ENCODE measurements at places on chromosomes 6 and 20.

GRCh38 chr6:30111266-30111856 is 1.5 kb downstream of the TRIM31 start:
- DNase-seq: no peak

- DNase-seq: no peak
Observed at GRCh38 chr6:89302195-89302770, 12.8 kb downstream of the GABRR2 start.

- no peak for DNase-seq
Observed at GRCh38 chr6:122818866-122819265, 29.8 kb downstream of the SMPDL3A start.

- no peak for DNase-seq
Observed at GRCh38 chr20:62405108-62405980, 1.7 kb downstream of the CABLES2 start.

DNA sequence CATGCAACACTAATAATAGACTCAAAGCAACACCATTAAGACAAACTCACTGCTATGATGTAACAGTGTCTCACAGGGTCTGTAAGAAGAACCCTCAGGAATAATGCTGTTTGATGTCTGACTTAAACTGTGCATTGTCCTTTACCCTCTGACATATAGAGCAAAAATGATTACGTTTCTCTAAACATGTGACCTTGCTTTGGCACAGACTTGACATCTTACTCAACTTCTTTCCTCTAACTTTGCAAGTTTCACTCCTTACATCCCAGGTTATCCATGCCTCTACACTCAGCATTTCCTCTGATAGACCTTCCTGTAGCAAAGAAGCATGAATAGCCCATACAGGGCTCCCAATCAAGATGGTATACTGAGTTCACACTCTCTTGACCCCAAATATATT is 252.7 kb downstream of the UST start:
- no peak for DNase-seq

DNA sequence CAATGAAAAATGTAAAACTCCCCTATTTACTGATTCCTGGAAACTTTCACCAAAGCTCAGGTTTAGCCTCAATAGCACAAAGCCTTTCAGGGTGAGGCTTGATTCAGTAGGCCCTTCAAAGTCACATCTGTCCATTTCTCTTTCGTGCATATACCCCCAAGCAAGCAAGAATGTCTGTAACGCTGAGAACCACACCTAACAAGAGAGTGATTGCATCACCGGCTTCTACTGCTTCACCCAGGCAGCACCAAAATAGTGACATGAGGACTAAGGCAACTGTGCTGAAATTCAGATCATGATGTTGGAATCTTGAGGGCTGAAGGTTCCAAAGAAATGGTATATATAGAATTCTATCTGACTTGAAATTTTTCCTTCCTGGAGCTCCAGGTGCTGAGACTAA is 26.1 kb downstream of the CGA start:
- DNase-seq: no peak

DNA sequence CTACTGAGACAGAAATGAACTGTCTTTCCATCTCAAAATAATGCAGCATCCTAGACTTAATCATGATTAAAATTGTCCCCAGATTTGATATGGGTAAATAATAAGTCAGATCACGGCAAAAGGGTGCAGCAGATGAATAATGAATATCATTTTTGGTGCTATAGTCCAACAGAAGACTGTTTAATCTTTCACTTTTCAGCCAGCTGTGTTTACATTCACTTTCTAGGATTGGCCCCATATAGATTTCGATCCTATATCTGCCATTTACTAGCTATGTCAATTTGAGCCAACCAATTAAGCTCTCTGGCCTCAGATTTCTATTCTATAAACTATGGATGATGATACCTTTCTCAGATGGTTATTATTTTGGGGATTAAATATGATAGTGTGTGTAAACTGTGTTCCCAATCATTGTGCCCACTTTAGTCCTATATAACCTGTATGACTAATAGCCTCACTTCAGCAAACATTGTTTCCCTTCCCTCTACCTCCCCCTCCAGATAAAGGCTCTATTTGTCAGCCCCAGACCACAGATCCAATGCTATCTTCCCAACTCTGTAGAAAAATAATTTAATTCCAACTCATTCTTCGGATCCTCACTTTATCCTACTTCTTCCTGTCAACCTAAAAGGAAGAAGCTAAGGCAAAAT is 53.6 kb upstream of the NT5E start:
- no peak for DNase-seq

DNA sequence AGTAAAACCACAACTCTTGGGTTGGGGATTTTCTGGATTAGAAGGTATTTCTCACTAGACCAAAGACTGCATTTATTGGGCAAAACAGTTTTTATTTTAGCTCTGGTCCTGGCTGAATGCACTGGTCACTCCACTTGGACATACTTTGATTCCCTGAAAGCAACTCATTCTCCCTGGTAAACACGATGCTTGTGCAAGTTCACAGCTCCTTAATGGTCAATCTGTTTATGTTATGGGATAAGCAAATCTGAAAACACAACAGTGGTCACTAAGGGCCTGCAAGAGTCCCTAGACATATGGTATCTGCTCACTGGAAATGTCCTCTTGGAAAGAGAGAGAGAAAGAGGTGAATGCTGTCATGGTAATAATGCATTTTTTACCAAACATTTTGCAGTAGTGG is 559.8 kb downstream of the CDH26 start:
- DNase-seq: no peak

DNA sequence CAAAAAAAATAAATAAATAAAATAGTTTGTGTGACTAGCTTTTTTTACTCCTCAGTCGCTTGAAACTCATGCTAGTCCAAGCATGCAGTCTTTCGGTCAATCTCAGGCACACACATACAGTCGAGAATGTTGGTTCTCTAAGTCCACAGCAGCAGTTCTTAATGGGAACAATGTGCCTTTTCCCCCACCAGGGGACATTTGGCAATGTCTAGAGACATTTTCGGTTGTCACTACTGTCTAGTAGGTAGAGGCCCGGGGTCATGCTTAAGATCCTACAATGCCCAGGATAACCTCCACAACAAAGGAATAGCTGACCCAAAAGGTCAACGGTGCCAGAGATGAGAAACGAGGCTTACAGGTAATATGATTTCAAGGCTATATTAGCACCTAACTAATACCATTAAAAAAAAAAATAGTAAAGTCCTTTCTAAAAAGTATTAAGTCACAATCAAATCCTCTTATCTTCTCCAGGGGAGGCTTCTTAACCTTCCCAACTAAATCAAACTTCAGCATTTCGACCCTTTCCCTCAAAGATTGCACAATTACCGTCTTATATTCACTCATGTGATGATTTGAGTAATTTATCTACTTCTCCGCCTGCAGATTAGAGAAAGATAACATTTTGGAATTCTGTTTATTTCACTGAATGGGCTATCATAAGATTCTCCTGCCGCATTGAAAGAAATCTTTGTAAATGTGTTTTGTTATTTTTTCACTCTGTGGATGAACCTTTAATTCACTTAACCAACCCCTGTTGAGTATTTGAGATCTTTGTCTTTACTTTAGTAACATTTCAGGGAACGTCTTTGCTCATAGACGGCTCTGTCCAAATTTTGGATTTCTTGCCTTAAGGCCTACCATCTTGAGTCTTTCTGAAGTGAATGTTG is 8.1 kb upstream of the SALL4 start:
- DNase-seq: no peak

- no peak for DNase-seq
Observed at GRCh38 chr20:24753130-24753529, 195.9 kb upstream of the CST7 start.

GRCh38 chr6:110619275-110619908 is 143.0 kb upstream of the SLC22A16 start:
- DNase-seq: no peak

GRCh38 chr20:63176427-63177133 is 39.4 kb downstream of the YTHDF1 start:
- no peak for DNase-seq

- DNase-seq: no peak
Observed at GRCh38 chr6:90004511-90004910, 110.2 kb downstream of the GJA10 start.

DNA sequence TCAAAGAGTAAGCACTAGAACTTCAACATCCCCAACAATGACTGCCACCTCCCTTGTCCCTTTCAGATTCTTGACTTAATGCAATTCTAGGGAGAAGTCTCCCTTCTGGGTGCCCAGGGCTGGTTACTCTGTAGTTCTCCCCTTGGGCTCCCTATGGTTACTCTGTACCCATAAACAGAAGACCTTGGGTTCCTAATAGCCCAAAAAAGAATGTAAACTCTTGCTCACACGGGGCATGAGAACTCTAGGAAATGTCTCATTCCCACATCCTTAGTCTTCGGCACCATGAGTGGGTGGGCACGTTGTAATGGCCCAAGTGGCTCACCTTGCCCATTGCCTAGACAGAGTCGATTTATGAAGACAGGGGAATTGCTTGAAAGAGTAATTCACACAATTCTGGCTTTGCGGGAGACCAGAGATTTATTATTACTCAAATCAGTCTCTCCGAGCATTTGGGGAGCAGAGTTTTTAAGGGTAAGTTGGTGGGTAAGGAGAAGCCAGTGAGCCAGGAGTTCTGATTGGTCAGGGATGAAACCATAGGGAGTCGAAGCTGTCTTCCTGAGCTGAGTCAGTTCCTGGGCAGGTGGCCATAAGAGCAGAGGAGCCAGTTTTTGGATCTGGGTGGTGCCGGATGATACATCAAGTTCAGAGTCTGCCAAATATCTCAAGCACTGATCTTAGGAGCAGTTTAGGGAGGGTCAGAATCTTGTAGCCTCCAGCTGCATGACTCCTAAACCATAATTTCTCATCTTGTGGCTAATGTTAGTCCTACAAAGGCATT is 61.2 kb upstream of the SIRPG start:
- DNase-seq: no peak

DNA sequence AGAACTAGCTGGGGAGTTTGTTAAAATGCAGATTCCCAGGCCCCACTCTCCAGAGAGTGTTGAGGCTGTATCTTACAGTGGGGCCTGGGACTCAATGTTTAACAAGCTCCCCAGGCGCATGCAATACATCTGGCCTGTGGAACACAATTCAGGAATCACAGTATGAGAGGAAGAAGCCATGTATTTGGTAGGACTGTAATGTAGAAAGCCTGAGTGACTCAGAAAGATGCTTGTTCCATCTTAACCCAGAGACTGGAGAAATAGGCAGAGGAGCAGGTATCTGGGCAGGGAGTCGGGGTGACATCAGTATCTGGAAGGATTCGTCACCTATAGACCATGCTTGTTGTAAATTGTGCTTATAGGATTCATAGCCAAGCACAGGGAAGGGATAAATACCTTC is 90.5 kb downstream of the UNC5CL start:
- DNase-seq: no peak

- DNase-seq: no peak
Observed at GRCh38 chr6:43096451-43097097, 20.5 kb downstream of the PTK7 start.

DNA sequence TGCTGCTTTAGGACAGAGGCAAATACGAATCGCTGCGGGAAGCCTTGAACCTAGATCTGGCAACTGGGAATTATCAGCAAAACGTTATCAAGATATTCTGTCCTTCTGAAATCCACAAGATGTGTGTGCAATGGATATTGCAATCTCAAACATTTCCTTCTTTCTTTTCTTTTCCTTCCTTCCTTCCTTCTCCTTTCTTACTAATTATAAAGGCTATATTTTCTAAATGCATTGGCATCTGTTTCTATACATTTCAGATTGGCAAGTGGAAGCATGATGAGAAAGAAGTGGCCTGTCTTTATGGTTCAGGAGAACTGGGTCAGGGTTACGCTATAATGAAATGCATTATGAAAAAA is 2.0 kb downstream of the TAGAP start:
- DNase-seq: no peak

- no peak for DNase-seq
Observed at GRCh38 chr20:25338112-25339023, 52.3 kb downstream of the ABHD12 start.

DNA sequence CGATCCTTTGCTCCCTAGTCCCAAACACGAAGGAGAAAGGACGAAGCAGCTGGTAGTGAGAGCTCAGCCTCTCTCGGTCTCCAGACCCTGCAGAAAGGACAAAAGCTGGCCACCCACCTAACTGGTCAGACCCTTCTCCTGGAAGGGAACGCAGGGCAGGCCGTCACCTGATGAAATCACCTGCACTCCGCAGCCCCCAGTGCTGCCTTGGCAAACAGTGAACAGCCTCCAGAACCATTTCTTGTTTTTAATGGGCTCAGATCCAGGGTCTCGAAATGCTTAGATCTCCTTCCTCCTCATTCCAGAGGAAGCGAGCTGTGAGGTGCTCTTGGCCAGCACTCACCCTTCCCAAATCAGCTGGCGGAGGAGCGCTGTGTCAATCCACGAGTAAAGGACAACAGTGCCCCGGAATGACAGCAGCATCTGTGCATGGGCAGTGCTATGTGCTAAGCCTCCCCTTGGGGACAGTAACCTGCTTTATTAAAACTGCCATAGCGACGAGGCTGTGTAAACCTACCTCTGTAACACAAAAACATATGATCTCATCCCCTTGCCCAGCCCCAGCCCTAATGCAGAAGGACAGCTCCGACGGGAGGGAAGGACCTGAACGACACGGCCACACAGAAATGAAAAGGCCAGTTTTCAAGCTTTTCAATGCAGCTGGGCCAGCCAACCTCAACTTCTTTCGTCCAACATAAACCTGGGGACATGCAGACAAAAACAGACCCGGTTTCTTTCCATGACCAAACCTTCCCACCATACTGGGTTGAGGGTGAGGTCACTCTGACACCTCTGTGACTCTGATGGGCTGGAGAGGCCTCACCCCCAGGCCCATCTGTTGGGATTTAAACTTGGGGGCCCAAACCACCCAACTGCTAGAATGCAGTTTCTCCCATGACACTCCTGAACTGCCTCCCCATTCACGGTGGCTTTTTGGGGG is 43.3 kb downstream of the SULF2 start:
- no peak for DNase-seq

- no peak for DNase-seq
Observed at GRCh38 chr6:170423030-170423429, 116.5 kb downstream of the FAM120B start.

DNA sequence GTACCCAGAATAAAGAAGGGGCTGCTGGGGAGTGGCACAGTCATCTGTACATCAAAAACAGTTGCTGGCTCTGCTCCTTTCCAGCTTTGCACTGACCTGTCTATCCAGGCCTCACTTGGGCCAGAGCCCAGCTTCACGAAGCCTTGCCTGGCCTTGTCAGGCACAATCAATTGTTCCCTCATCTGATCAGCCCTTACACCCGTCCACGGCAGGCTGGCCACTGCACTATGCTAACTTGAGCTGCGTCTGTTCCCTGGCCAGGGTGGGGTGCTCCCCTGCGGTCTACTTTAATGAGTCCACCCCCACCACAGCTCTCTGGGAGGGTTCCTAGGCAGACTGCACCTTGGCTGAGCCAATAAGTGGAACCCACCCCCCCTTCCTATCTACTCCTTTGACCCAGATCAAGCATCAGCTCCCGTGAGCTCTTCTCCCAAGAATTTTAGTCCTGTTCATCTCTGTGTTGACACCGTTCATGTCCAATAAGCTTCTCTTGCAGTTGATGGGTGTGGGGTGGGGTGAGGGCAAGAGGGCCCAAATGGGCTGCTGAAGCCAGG is 74.3 kb upstream of the MLN start:
- DNase-seq: no peak

GRCh38 chr20:49674383-49675352 is 39.0 kb downstream of the B4GALT5 start:
- no peak for DNase-seq

Data from T-helper 22 cell (primary cell).